Posterior cingulate gyrus (tissue), 11 donors: ENCODE measurements at places on chromosomes 11 and 22.

DNA sequence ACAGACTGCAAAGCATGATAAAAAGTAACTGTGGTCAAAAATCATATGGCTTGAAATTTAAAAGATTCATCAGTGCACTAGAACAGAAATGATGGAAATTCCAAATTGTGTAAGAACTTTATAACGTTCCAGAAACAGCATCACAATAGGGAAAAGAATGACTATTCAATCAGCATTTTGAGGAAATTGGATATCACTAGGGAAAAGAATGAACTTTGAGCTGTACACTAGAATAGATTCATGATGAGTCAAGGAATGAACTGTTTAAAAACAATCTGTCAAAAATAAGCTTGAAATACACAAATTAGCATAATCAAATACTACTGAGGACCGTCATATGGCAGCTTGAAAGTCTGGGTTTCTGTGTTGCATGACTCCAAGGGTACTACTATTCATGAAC is 20.5 kb upstream of the HEPHL1 start:
- no peak for DNase-seq

DNA sequence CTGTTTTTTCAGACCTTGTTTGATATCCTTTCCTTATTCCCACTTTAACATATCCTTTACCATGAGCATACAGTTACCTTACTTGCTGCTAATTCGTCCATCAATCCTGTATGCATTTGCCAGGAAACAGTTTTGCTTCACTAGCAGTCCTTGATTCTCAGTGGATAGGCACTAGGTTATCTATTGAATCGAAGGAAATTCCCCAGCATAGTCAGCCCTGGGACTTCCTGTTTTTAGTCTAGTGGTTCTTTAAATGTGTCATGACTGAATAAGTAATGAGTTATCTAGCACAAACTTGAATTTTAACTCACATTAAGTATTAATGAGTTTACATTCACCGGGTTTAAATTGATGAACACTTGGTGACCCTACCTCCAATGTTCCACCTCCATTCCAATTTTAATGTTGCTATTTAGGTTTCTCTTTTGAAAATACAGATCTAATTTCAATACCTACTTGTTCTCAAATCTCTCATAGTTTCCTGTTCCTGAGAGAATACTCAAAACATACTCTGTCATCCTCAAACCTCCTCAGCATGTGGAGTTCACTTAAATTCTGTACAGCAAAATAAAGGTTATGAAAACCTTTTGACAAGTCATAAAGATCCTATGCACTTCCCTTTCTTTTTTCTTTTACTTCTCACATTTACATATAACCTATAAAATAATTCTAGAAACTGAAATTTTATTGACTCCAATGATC is 1375.1 kb upstream of the TENM4 start:
- no peak for DNase-seq

DNA sequence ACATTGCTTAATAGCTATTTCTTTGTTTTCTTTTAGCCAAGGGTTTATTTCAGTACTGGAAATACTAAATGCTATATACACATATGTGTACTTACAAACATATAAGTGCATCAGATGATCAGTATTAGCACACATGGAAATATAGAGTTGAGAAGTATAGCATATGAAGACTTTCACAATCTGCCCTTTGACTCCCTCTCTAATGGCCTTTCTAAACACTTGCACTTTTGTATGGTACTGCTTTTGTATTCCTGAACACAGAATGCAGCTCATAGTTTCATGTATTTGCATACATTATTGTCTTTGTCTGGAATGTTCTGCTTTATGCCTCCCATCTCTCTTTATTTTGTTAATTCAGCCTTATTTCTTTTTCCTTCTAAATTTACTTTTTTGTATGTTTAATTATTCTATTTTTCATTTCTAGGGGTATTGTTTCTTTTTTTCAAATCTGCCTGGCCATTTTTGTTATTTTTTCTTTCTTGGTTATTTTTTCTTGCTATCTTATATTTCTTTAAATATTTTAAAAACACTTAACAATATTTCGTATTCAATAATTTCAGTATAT is 28.8 kb downstream of the ACER3 start:
- DNase-seq = no peak

DNA sequence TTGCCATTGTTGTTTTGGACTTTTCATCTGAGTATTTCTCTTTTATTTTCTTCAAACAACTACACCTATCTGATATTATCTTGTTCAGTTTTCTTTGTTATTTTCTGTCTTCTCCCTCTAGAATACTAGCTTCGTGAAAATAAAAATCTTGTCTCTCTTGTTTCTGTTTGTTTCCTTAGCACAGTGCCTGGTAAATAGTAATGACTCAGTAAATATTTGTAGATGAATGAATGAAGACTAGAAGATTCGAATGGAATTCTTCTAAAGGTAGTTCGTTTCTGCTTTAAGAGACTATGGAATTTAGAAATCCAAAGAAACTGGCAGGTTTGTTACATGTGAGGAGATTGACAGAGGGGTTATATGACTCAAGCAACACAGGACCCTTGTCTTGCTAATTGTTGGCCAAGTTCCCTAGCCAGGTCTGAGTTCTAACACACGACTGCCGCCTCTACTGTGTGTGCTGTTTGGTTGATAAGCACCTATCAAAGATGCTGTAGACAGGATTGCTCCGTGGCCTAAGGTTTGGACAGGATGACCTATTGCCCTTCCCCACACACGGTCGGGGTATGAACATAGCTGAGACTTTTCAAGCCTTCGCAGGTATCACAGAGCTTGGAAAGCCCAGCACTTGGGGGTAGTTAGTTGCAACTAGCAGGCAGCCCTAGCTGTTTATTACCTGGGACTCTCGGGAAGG is 831 bp upstream of the TMEM135 start:
- no peak for DNase-seq

- DNase-seq = peak; percentile 80
Measured at GRCh38 chr11:30586251-30587144, at the start of gene MPPED2. TSS of gene MPPED2 (minus strand) at chr11:30586353. CDS start at chr11:30580373, 5,980 bp downstream.

DNA sequence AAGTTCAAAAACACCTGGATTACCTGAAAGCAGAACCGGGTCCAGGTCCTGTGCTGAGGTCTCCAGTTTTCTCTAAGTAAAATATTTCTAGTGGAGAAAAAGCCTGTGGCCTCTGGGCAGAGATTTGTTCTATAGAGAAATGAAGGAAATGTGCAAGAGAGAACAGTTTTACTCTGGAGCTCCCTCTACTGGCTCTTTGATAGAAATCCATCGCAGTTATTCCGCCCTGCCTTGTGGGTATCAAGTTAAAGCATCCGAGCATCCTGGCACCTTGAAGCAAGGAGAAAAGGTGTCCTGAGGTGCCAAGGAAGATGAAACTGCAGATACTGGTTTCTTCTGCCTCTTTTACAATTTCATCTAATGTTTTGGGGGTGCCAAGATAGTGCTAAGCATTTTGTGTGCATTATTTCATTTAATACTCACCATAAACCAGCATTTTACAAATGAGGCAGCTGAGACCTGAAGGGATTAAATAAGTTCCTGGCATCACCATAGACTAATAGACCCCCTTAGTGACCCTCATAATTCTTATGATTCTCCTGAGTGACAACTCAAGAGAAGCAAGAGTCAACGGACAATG is 113.1 kb upstream of the HSD17B12 start:
- no peak for DNase-seq

DNA sequence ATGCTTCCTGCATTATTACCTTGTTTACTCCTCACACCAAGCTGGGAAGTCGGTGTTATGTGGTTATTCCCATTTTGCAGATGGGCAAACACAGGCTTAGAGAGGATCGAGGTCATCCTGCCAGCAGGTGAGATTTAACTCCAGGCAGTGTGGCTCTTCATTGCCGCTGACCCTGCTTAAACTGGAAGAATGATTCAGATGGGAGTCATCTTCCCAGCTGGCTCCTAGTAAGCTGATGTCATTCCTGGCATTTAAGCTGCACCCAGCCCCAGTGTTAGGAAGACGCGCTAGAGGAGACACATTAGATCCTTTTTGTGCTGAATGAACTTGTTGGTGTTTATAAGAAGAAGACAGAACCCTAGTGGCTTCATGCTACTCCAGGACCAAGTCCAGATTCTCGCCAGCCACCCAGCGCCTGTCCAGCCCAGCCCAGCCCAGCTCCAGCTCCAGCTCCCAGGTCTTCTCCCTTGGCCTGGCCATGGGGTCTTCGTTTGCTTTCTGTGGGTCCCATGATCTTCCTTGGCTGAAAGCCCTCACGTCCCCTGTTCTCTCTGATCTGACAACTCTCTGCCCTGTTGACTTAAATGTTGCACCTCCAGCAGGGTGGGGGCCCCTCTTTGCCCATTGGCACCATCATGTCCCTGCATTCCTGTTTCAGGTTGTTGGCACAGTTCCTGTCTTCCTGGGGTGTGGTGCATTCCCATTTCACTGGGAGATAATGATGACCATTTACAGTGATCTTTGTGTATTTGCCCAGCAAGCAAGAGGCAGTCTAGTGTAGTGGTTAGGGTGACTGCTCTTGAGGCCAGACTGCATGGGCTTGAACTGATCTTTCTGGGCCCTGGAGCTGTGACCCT is 13.6 kb downstream of the PARVB start:
- DNase-seq = no peak

- DNase-seq = no peak
Measured at GRCh38 chr11:94308024-94308423, 3.6 kb downstream of the IZUMO1R start.

DNA sequence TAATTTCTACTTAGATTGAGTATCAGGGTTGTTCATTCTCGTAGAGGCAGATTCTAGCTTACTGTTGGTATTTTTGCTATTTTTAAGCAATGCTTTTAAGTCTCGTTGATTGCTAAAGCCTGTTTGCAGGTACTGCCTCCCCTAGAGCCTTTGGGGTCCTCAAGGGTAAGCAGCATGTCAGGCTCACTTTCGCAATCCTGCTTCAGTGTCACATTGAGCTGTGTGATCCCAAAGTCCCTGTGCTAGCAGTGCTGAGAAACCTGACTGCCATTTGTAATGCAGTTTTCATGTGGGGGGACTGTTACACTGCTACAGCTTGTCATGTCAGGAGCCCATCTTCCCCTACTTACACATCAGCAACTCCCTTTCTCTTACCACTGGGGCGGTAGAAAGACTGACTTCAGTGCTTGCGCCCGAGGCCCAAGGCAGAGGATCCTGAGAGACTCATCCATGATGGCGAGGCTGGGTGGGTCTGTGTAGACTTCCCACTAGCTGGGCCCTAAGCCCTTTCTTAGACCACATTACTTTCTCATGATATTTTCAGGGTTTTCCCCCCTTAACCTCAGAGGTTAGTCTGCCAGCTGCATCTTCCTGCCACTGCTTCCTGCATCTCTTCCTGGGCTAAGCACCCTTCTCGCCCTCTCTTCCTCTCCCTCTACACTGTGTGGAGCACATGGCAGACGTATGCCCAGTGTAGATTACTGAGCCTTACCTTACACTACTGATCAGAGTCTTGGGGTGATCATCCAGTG is 40.8 kb upstream of the ST14 start:
- no peak for DNase-seq

DNA sequence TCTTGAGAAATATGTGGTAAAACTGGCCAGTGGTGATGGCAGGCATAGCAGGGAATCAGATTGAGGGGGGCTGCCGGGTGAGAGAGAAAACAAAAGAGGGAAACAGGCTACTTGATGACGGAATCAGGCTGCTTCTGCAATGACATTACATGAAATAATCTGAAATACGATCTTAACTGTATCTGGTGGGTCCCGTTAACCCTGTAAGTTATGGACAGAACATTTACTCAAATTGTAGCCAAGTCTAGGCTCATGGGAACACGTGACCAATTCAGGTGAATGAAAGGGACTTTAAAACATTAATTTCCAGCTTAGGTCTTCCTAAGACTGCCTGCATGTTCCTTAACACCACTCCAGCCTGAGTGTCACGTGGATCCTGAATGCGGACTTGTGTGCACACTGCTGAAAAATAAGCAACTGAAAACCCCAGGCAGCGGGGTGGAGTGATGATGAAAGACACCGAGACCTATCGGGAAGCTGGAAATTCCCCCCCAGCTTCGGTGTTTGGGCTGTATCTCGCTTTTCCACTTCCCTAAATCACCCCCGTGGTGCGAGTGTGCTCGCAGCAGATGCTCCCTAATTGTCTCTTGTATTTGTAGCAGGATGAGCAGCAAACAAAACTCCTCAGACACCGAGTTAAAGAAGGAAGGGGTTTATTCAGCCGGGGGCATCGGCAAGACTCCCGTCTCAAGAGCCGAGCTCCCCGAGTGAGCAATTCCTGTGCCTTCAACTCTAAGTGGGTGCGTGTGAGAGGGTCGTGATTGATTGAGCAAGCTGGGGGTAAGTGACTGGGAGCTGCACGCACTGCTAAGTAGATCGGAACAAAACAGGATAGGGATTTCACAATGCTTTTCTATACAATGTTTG is 145.0 kb upstream of the GRK3 start:
- no peak for DNase-seq

- peak; percentile 76 for DNase-seq
Measured at GRCh38 chr22:31084811-31085492, 3.8 kb downstream of the SMTN start.
